ENCODE measurements at places on chromosomes 2 and 18.

DNA sequence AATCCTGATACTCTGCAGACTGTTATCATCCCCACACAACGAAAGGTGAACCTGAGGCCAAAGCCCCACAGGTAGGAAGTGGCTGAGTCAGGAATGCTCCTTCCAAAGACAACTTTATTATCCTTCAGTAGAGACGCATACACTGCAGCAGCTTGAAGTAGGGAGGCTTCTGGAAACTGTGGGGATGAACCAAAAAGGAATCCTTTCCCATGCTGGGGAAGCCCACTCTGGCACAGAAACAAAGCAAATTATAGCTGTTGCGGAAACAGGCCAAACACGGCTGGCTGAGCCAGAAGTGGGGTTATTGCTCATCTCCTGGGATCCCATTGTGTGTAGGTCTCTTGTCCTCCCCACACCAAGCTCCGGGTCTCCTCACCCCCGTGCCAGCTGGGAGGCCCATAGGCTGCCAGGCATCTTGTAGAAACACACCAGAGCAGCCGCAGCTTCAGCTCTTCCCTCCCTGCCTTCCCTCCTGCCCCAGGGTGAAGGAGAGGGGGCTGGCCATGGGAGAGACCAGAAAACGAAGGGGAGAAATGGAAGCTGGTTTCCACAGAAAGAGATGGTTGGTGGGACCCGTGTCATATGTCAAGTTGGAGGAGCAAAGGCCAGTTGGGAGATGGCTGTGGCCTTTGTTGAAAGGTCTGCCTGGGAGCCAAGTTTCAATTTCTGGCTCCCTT is 176.9 kb upstream of the NABP1 start:
- DNase-seq, result no peak

DNA sequence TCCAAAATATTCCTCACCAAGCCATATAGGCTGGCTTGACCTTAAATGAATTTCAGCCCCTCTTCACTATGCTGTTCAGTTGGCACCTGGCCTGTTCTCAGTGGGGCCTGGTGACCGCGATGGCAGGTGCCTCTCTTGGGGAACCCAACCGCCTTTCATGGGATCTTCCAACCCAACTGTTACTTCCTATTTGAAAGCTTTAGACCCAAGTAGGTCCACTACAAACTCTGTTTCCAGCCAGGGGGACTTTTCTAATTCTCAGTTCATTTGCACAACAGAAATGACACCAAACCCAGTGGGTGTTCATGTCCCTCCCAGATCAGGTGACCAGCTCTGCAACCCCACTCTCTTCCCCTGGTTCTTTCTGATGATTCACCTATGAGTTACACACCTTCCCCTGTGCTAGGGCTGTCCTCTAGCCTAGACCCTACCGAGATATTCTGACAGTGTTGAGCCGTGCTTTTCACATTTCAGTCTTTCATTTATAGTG is 35.6 kb upstream of the NDUFV2 start:
- DNase-seq, result no peak

- no peak for DNase-seq
These were observed 50.1 kb upstream of the MYCN start for GRCh38 chr2:15890124-15890754.

GRCh38 chr2:33406622-33407021 is 69.8 kb upstream of the RASGRP3 start:
- DNase-seq, result no peak

DNA sequence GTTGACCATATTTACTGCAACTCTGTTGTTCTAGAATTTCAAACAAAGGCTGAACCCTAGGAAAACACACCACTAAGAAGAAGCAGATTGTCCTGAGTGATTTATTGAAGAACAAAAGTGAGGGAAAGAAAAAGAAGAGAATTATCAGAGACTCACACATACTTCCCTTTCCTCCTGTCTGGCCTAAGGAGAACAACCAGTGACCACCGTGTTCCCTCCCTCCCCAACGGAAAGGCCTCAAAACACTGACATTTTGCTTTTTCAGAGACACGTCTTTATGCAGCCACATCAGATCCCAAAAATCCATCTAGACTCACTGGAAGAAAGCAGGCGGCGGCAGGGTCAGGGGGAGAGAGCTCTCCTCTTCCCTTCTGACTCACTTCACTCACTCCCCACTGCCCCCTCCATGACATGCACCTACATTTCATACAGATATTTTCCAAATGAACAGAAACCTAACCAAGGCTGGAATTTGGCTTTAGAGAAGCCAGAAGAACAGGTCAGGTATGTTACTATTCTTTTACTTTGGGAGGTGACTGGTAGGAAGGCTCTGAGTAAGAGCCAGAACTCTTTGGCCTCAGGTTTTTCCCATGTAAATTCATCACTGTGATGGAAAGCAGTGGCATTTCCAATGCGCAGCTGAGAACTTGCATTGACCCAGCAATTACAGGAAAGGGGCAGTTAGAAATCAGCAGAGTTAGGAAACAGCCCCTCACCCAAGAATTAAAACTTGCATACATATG is 169.9 kb downstream of the BCL11A start:
- DNase-seq, result no peak

- no peak for DNase-seq
These were observed 12.8 kb upstream of the TTN start for GRCh38 chr2:178819992-178820391.

GRCh38 chr2:73717251-73717606 is 19.9 kb downstream of the TPRKB start:
- no peak for DNase-seq
